ENCODE measurements at places on chromosomes 1 and 21.

DNA sequence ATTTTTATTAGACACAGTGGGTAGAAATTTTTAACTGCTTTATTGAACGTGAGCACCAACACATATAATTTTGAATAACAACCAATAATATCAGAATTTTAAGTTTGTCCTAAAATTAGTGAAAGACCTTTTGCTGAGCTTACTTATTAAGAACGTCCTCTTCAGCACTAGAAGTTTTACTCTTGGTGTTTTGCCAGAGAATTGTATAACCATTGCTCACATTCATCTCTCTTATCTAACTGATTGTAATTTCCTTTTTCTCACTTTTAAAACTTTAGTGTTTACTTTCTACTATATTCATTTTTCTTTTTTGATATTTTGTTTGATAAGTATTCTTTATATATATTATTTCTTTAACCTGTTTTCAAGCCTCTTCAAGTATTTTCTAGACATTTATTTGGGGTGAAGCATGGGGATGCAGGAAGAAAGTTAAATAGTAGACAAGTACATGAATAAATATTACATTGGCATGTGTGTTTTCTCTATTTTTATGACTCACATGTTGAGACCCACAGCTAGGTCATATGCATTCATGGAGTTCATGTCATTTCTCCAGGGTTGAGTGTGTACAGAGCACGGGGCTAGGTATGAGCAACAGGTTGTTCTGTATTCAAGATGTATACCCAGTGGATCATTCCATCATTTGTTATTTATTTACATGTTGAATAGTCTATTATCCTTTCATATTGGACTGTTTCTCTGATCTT lies 90.6 kb downstream of the ATP6V1G3 start:
- DNase-seq, result no peak

DNA sequence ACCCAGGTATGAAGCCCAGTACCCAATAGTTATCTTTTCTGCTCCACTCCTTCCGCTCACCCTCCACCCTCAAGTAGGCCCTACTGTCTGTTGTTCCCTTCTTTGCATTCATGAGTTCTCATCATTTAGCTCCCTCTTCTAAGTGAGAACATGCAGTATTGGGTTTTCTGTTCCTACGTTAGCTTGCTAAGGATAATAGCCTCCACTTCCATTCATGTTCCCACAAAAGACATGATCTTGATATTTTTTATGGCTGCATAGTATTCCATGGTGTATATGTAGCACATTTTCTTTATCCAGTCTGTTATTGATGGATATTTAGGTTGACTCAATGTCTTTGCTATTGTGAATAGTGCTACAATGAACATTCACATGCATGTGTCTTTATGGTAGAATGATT lies 2.8 kb upstream of the TP53BP2 start:
- no peak for DNase-seq

- no peak for DNase-seq
These were observed 672.9 kb upstream of the PTBP2 start for GRCh38 chr1:96048572-96049212.

DNA sequence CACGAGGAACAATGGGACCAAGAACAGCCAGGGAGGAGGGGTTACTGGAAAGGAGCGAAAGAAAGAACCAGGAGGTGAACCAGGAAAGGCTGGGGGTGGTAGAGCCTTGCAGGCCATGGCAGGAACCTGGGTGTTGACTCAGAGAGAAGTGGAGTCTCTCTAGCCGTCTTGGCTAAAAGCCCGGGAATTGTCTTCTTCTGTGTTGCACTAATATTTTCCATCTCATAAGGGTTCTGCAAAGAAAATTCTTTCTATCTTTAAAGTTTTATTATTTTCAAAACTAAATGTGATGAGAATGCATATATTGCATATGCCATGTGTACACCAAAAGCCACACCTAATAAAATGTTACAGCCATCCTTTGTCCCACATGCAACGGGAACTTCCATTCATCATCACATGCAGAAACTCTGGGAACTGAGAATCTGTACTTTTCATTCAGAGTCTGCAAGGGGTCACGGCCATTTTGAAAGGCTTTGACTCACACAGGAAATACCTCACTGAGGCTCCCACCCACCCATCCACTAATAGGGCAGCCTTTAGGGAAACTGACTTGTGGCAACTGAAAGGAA lies 38.0 kb downstream of the ERG start:
- DNase-seq, result no peak

DNA sequence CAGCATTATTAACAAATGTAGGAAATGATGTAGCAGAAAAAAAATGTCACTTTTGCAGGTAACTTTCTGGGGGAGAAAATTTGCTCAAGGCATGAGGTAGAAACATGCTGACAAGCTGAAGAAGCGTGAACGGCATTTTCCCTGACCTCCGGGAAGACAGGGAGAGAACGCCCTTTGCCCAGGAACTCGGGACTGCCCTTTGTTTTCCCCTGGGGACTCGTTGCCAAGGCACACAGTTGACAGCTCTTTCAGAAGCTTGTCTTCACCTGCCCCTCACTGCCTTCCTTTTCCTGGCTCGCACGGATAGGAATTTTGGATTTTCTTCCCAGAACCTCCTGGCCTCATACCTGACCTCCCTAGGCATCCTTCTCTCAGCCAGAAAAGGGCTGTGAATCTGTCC lies 52.7 kb upstream of the COA6 start:
- no peak for DNase-seq

- no peak for DNase-seq
These were observed 39.9 kb downstream of the SPATA46 start for GRCh38 chr1:162336621-162337285.

- DNase-seq, result no peak
These were observed 191.4 kb downstream of the DAB1 start for GRCh38 chr1:57232500-57232899.

DNA sequence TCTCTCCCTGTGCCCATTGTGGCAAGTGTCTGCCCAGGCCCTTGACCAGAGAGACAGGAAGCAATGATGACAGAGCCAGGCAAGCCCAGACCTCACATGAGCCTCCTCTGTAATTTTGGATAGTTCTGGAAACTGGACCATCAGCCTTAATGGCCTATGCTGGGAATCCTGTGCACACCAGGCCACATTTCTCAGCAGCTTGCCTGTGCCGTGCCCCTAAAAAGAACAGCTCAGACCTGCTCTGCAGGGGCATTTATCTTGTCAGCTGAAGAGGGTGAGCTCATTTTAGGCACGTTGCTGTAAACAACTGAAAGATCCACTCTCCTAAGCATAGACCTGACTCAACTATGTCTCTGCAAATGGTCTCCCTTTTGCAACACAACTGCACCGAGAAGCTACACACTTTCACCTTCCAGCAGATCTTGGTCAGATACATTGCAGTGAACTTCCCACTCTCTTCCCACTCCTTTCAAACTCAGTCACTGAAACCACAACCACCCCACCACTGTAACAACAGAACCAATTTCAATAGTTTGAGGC lies 53.5 kb upstream of the BACH1 start:
- DNase-seq, result no peak

GRCh38 chr1:26961826-26962225 lies 1.6 kb upstream of the KDF1 start:
- no peak for DNase-seq

DNA sequence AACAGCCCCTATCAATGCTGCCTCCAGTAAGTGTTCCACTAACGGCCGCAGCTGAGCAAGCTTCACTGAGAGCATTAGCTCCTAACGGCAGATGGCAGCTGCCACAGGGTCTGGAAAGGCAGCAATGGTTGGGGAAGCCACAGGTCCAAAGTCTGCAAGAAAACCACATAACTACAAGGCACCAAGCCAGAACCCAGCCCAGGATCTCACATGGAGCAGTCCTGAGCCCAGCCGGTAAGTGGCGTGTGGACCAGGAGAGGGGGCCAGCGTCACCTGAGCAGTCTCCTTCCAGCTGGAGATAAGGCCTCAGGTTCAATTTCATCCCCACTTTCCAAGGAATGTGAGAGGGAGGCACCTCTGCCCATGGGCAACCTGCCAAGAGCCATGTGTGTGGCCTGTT lies 13.2 kb downstream of the SYT2 start:
- no peak for DNase-seq

- DNase-seq, result no peak
These were observed 103.1 kb downstream of the GALNT2 start for GRCh38 chr1:230170153-230170547.

- DNase-seq, result no peak
These were observed 536.4 kb downstream of the DPYD start for GRCh38 chr1:97384294-97384968.

DNA sequence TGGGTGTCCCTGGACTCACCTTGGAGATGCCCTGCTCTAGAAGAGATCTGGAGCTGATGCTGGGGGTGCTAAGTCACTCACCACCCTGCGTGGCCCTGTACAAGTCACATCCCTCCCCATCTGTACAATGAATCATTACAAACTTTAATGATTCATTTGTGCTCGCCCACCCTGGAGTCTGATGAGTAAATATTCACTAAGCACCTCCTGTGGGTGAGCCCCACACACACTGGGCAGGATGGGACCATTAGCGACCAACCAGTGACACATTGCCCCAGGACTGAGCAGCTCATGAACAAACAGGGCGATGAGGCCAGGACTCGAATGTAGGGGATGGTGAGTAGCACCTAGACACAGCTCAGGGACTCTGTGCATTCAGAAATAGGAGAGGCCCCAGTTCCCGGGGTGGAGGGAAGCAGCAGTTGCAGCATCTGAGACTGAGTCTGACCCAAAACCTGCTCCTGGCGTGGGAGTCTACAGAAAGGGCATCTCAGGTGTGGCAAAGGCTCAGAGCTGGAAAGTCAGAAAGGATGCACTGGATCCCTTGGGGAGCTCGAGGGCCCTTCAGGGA lies 18.1 kb upstream of the PDZK1IP1 start:
- DNase-seq, result peak; percentile 58

DNA sequence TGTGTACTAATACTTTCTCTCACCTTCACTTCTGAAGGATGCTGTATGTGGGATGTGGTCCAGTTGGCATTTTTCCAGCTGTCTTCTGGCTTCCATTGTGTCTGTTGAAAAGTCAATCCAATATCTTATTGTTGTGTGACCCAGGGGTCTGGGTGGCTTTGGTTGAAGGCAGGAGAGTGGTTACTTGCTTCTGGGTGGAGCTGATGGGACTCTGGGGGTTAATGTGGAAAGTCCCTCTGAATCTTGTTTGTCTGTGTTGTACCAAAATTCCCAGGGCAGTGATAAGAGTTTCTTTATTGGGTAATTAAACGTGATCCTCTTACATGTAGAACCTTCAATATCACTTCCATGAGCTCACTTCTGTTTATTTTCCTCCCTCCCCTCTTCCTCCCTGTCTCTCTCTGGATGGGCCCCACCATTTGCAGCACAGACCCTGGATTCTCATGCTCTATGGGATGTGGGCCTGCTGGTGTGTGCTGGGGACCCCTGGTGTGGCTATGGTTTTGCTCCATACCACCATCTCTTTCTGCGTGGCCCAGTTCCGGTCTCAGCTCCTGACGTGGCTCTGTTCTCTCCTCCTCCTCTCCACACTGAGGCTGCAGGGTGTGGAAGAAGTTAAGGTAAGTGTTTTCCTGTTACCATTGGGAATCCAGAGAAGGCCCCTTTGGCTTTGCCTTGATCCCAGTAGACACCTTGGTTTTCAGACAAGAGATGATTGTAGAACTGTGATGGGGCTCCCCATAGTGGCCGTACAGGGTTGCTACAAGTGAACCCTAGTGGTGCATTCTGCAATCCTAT lies 71.5 kb downstream of the HHAT start:
- no peak for DNase-seq

DNA sequence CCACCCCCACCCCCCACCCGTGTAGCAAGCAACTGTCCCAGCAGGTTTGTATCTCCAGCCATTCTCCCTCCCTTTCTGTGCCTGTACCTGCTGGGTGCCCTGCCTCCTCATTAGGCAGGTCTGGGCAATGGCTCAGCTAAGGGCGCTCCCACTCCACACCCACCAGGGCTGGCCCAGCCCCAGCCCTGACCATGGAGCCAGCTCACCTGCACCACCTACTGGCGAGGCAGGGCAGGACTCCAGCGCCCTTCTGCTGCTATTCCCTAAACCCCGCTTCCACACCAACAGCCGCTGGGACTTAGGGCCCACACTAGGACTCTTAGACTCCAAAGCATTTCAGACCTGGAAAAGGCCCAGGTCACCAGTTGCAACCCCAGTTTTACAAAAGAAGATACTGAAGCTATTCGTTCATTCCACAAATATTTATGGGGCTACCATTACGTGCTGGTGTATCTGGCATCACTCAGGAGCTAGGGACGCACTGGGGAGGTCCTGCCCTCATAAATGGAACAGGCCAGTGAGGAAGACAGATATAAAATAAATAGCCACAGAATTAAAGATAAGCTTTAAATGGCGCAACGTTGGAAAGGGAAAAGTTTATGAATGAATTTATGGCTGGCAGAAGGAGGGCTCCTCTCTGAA lies 24.0 kb downstream of the PGLYRP3 start:
- DNase-seq, result no peak

- DNase-seq, result no peak
These were observed 18.9 kb upstream of the SLC26A9 start for GRCh38 chr1:205961991-205962820.

DNA sequence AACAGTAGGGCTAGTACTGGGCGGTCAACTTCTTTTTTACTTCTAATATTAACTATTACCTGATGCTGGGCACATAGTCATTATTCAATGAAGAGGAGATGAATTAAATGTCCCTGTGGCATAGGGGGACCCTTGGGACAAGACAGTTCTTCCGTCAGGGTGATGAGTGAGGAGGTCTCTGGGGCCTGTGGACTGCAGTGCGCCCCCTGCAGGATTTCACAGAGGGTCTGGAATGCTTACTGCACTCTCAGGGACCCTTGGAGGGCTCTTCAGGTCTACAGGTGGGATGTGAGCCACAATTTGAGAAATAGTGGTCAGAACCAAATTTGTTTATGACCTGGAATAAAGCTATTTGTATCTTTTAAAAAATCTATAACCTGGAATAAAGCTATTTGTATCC lies 149.4 kb downstream of the FAM78B start:
- no peak for DNase-seq

DNA sequence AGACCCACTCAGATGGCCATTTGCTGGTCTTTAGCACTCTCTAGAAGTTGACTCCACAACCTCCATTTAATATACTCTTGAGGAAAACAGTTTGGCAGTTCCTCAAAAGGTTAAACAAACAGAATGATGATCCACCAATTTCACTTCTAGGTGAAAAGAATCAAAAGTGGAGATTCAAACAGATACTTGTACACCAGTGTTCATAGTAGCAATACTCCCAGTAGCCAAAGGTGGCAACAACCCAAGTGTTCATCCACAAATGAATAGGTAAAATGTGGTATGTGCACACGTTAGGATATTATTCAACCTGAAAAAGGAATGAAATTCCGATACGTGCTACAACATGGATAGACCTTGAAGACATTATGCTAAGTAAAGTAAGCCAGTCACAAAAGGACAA lies 6.3 kb downstream of the PRCC start:
- no peak for DNase-seq

Data from posterior vena cava (tissue), 2 donors.